Stimulated activated CD8-positive, alpha-beta memory T cell treated with anti-CD3 and anti-CD28 coated beads, Interleukin-7, amount 100 ng/mL, for 1 hour (primary cell): ENCODE measurements at places on chromosomes 5 and 9.
A peak's percentile ranks its signal among the peaks of the same experiment; 100 is the strongest.

- DNase-seq = no peak
Measured at GRCh38 chr9:134477342-134477925, 151.2 kb downstream of the RXRA start.

- DNase-seq = no peak
Measured at GRCh38 chr9:27433631-27434325, 90.3 kb upstream of the IFNK start.

DNA sequence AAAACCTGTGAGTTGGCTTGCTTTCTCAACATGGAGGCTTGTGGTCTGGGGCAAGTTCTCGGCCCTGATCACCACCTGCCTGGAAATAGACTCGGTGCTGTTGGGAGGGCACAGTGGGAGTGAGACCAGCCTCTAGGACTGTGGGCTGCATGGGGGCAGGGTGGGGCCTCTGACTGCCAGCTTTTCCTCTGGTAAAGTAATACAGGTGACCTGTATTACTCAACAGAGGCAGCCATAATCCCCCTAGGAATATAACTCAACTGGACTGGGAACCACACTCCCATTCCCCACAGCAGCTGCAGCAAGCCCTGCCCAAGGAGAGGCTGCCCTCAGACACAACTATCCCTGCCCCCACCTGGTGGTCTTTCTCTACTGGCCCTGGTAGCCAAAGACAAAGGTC lies 72.8 kb downstream of the C9orf153 start:
- no peak for DNase-seq

GRCh38 chr5:150350524-150351344 lies 6.8 kb upstream of the TCOF1 start:
- DNase-seq = peak; percentile 19

GRCh38 chr5:133408322-133408721 lies 204.0 kb downstream of the FSTL4 start:
- no peak for DNase-seq

- no peak for DNase-seq
Measured at GRCh38 chr5:87944553-87945285, 323.9 kb downstream of the TMEM161B start.

- no peak for DNase-seq
Measured at GRCh38 chr9:136658849-136659535, 3.7 kb upstream of the EGFL7 start.

- DNase-seq = no peak
Measured at GRCh38 chr5:168513861-168514428, 15.2 kb upstream of the FBLL1 start.

DNA sequence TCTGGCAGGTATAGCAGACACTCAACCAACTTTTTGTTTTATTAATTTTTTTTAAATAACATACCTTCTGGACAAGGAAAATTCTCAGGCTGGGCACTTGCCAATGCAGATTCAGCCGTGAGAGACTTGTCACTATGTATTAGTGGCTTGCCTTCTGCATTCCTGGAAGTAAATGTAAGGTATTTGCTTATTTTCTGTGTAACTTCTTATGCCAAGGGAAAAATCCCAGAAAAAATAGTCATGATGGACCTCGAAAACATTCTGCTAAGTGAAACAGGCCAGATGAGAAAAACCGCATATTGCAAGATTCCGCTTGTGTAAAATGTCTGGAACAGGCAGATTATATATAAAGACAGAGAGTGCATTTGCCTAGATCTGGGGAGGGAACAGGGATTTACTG lies 260.3 kb upstream of the DAPK1 start:
- DNase-seq = no peak

DNA sequence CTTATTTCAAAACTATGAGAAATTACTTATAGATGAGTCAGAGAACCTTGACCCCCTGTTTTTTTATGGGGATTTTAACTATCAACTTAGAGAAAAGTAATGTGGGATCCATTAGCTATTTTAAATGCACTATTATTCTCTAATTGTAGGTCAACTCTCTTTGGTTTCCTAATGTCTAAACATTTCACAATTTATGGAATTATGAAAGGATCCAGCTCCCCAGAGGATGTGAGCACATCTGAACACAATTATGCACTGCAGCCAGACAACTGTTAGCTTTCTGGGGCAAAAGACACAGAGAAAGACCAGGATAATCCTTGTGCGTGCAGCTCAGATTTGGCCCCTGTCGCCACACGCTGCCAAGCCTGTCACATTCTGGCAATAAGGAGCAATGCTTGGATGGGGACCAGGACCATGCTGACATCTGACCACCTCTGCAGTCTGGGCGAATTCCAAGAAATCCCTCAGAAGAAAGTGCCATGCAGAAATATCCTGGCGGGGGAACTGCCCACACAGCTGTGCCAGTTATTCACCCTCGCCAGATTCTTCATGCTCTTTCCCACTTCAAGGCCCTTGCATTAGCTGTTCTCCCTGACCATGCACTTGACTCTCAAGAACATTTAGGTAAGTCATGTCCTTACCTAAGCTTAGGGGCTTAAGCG lies 22.2 kb upstream of the CMBL start:
- DNase-seq = no peak

GRCh38 chr5:41683181-41683580 lies 172.8 kb upstream of the PLCXD3 start:
- DNase-seq = no peak

- no peak for DNase-seq
Measured at GRCh38 chr5:126961702-126962101, 68.7 kb downstream of the MARCHF3 start.

- DNase-seq = no peak
Measured at GRCh38 chr9:126401581-126401980, 75.0 kb downstream of the MVB12B start.

DNA sequence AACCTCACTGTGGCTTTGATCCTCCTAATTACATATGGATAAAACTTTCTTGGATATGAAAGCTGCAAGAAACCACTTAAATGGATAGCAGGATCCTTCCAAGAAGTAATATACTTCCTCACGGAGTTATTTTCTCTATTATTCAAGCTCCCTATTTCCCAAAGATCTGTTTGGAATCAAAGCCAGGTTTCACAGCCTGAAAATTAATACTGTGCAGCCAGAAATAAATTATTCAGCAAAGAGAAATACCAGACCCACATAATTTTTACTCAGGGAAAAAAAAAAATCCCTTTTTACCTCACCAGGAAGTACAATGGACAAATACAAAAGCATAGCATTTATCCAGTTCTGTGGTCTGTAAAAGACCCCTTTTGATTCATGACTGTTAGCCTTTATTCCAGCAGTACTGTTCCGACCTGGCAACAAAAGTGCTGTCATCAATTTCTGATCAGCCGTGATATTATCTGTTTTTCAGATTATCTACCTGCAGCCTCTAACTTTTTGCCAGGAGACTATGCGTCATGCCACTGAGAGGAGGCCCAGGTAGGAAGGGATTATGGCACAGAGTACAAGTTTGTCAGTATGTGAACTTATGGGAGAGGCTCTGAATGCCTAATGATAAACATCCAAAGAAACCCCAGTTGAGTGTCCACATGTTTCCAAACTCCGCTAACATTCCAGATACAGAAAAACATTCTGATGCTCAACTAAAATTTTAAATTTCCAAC lies 57.0 kb downstream of the FBN2 start:
- no peak for DNase-seq
